ENCODE measurements at places on chromosomes 12 and 14. TPM values are rescaled to one million over a fixed set of nuclear protein-coding genes. Genes with fewer than 3 reads are reported as not detected.

POTEG gene
- 0.11 TPM for total RNA-seq

CPNE8 gene
- 19.1 TPM for total RNA-seq

CCT2 gene
- 90.9 TPM for total RNA-seq

SYT10 gene
- total RNA-seq, result not detected

TAS2R10 gene
- total RNA-seq, result 1.6 TPM

KRT6C gene
- total RNA-seq, result not detected

CCDC91 gene
- 64.0 TPM for total RNA-seq

SVOP gene
- total RNA-seq, result not detected

NEMF gene
- total RNA-seq, result 112 TPM

GRCh38 chr14:71885301-71885700 lies 46.9 kb upstream of the RGS6 start:
- no peak overlapping the region for H3K4me3 ChIP-seq
- no peaks in the 10 kb centered on the region for H3K4me1 ChIP-seq
- no peak for DNase-seq
- no peaks in the 10 kb centered on the region for H3K27me3 ChIP-seq

DNA sequence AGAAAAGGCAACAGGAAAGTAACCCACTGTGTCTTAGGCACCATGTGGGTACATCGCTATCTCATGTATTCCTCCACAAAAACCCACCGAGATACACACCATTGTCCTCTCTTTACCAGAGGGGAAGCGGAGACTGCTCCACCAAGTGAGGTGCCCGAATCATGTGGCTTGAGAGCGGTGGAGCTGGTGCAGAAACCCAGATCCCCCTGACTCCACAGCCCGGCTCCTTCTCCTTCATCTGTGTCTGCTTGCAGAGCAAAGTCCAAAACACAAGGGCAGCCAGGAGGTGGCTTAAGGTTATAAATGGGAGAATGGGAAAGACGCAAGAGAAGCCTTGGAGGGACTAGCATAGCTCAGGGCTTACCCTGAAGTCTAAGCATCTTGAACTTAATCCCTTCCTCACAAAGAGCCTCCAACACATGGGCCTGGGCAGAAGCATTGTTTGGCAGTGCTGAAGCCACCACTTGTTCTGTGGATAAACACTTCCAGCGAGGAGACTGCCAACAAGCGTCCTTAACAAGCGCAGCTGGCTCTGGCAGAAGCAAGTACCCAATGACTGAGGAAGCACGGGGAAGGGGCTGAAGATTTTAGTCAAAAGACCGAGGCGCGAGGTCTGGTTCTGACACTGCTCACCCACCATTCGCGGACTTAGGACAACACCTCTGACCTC lies 83.0 kb downstream of the TTC7B start:
- H3K4me3 ChIP-seq, result no peak overlapping the region
- DNase-seq, result no peak
- H3K27me3 ChIP-seq, result no peaks in the 10 kb centered on the region
- H3K27ac ChIP-seq, result no peak overlapping the region
- H3K4me1 ChIP-seq, result no peaks in the 10 kb centered on the region

GRCh38 chr14:74492776-74493342 lies at the start of gene NPC2:
Gene NPC2, minus strand, starts transcription at chr14:74493305. Its CDS starts 31 bp downstream, at chr14:74493274.
- no peaks in the 10 kb centered on the region for H3K36me3 ChIP-seq
- no peak for DNase-seq
- H3K27me3 ChIP-seq, result no peaks in the 10 kb centered on the region
- H3K27ac ChIP-seq, result peak within 1 kb of the TSS; percentile 99
- H3K4me3 ChIP-seq, result peak within 1 kb of the TSS; percentile 45

DNA sequence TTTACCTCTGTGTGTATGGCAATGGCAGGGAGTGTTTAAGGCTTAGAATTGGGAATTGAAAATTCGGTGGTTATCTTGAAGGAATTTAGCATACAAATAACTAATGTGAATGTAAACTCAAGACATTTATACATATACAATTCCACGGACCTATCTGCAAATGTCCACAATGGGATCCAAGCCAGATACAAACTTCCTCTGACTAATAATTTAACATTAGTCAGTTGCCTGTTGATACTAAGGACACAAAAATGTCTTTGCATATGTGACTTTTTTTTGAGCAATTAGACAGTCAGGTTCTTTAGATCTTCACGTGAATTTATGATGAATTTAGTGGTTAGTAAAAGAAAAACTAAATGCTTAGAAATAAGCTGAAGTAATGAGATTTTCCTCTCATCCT lies 40.5 kb downstream of the ESR2 start:
- DNase-seq, result no peak
- H3K36me3 ChIP-seq, result no peaks in the 10 kb centered on the region
- H3K27ac ChIP-seq, result no peak overlapping the region

DNA sequence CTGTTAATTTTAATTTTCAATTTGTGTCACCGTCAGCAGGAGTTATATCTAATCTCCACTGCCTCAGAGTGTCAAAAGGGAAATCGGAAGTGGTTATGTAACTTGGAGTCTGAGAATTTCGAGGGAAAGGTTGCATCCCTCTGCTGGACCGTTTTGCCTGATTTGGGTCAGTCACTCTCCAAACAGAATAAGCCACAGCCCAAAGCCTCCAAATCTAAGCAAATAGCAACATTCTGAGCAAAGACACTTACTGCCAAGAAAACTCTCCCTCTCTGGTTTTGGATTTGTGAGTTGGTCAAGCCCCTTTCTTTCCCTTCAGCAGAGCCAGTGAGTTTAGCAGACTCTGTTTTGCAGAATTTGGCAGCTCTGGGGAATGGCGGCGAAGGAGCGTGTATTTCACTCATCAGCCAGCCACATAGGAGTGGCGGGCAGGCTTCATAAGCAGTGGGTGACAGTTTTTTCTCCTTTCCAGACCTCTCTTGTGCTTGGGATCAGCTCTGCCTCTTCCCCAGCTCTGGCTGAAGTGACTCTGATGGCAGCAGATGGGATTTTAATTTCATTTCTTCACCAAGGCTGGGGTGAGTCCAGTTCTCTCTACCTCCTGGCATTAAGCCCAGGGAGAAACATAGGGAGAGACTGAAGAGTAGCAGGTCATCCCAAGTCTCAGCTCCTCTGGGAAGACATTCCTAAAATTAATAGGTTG lies 218.7 kb upstream of the NOS1 start:
- peaks cover 31% of the 10 kb centered on the region for H3K4me1 ChIP-seq
- no peaks in the 10 kb centered on the region for H3K36me3 ChIP-seq
- H3K27ac ChIP-seq, result no peak overlapping the region
- no peaks in the 10 kb centered on the region for H3K27me3 ChIP-seq

- H3K4me1 ChIP-seq, result no peaks in the 10 kb centered on the region
- H3K4me3 ChIP-seq, result no peak overlapping the region
- no peak overlapping the region for H3K27ac ChIP-seq
- H3K27me3 ChIP-seq, result no peaks in the 10 kb centered on the region
Observed at GRCh38 chr12:46841891-46842290, 16.1 kb upstream of the SLC38A4 start.

- H3K27me3 ChIP-seq, result no peaks in the 10 kb centered on the region
- peaks cover 88% of the 10 kb centered on the region for H3K4me1 ChIP-seq
- DNase-seq, result peak; percentile 72
- H3K27ac ChIP-seq, result peak overlapping the region; percentile 98
- no peak overlapping the region for H3K4me3 ChIP-seq
Observed at GRCh38 chr12:6222078-6222654, 22.0 kb downstream of the CD9 start.

DNA sequence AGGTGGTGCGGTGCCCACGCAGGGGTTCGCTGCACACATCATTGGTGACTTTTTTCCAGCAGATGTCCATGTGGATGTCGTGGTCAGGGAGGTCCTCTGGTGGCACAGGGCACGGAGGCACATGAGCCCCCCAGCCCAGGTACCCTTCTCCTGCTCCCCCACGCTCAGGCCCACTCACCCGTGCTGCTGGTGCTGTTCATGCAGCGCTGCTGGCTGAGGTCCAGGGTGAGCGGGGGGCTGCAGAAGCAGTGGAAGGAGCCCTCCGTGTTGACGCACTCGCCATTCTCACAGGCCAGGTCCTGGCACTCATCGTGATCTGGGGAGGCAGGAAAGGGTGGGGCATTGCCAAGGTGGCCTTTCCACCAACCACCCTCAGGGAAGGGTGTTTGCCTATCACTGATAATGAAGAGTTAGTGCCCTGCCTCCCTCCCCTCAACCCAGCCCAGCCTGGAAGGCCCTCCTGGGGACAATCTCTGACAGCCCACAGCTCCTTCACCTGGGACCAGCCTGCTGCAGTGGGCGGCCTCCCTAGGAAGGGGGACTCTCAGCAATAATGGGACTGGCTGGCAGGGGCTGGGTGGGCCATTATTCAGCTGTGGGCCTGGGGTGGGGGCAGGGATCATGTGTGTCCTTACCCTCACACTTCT lies 9.8 kb downstream of the ISCA2 start:
- H3K36me3 ChIP-seq, result peaks cover 42% of the 10 kb centered on the region
- H3K27me3 ChIP-seq, result no peaks in the 10 kb centered on the region
- DNase-seq, result no peak
- H3K4me3 ChIP-seq, result no peak overlapping the region
- H3K4me1 ChIP-seq, result peaks cover 7% of the 10 kb centered on the region

DNA sequence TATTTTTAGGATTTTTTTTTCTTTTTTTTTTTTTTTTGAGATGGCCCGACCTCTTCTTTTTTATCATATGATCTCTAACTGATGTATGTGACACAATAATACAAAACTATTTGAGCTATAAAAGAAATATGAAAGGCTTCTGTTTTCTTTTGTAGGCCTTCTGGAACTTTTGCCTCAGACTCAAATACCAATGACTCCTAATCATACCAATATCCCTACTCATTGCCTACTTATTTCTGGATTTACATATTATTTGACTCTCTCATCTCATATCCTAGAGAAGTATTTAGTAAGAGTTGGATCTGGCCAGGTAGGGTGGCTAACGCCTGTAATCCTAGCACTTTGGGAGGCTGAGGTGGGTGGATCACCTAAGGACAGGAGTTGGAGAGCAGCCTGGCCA lies 12.7 kb upstream of the WDR89 start:
- DNase-seq, result no peak
- H3K36me3 ChIP-seq, result no peaks in the 10 kb centered on the region

DNA sequence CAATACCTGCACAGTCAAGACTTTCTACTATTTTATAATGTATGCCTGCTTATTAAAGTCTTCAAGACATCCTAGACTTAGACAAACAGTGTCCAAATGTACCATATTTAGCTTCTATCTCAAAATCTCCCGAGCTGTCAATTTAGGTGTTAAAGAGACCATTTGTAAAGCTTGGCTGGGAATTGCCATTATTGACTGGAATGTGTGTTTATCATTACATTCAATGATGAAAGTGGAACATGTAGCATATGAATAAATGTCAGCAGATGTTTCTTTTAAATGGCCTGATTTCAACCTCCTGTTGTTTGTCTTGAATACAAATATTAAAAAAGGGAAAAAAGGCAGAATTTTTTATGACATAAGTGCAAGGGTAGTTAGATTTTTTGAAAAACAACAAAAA lies 572.3 kb downstream of the PRKD1 start:
- H3K36me3 ChIP-seq, result no peaks in the 10 kb centered on the region
- H3K27me3 ChIP-seq, result no peaks in the 10 kb centered on the region
- no peak overlapping the region for H3K4me3 ChIP-seq

- H3K4me1 ChIP-seq, result no peaks in the 10 kb centered on the region
- H3K36me3 ChIP-seq, result no peaks in the 10 kb centered on the region
- H3K4me3 ChIP-seq, result no peak overlapping the region
Observed at GRCh38 chr14:34354556-34354955, 107.5 kb downstream of the SPTSSA start.

DNA sequence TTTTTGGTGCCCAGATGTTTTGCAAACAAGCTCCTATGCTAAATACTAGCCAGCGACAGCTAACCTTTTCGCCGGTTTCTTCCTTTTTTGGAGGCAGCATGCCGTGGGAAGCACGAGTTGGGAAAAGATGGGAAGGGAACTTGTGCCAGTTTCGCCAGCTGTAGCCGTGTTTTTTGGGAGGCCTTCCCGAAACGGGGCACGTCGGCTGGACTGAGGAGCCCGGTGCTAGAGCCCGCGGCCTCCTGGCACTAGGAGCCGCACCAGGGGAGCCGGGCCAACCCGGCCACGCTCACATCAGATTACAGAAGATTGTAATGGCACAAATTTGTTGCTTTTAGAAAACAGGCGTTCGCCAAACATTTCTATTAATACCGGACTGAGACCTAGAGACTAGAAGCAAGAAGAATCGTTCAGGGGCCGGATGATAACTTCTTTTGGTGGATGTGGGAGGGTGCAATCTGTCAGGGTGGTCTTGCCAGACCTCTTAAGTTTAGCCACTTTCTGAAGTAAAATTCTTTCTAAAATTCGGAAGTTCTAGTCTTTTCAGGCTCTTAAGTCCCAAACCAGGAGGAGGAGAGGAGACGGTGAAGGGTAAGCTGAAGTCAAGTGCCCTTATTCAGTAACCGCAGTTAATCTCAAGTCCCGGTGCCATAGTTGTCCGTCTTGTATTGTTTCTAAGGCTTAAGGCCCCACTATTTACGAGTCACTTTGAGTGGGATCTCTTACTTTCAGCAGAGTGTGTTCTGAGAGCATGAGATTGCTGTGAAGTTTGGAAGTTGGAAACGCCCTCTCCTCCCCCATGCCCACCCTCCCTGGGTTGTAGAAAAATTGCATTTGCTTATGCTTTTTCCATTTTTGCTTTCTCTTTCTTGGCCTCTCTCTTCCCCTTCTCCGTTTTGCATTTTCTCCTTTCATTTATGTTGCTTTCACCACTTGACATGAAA lies 1.3 kb downstream of the RASSF3 start:
- no peaks in the 10 kb centered on the region for H3K36me3 ChIP-seq
- no peak overlapping the region for H3K27ac ChIP-seq
- H3K27me3 ChIP-seq, result no peaks in the 10 kb centered on the region
- H3K4me3 ChIP-seq, result peak overlapping the region; percentile 85
- DNase-seq, result peak; percentile 33
- peaks cover 13% of the 10 kb centered on the region for H3K4me1 ChIP-seq

- no peak for DNase-seq
- H3K4me3 ChIP-seq, result no peak overlapping the region
- H3K36me3 ChIP-seq, result no peaks in the 10 kb centered on the region
- H3K4me1 ChIP-seq, result no peaks in the 10 kb centered on the region
Observed at GRCh38 chr14:58071341-58071740, 80.7 kb downstream of the ARMH4 start.

- no peaks in the 10 kb centered on the region for H3K4me1 ChIP-seq
- H3K4me3 ChIP-seq, result no peak overlapping the region
- H3K36me3 ChIP-seq, result no peaks in the 10 kb centered on the region
- H3K27me3 ChIP-seq, result no peaks in the 10 kb centered on the region
- no peak for DNase-seq
- no peak overlapping the region for H3K27ac ChIP-seq
Observed at GRCh38 chr12:7361265-7361664, 57.4 kb downstream of the ACSM4 start.

GRCh38 chr12:118651487-118651886 lies 275.1 kb downstream of the SUDS3 start:
- no peaks in the 10 kb centered on the region for H3K4me1 ChIP-seq
- H3K36me3 ChIP-seq, result no peaks in the 10 kb centered on the region
- no peaks in the 10 kb centered on the region for H3K27me3 ChIP-seq
- no peak for DNase-seq

DNA sequence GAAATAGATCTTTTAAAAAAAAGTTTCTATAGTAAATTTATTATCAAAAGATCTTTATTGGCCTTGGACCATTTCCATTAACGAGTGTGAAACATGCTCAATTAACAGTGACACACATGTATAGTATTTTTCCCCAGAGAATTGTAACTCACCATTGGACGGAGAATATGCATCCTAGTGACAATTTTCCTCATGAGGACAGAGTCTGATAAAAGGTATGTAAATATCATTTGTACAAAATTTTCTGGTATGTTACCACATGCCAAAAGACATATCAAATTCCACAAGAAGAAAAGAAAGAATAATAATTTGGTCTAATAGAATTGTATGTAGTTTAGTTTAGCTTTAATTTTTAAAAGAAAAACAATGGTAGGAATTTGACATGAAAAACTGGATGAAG lies 1096.0 kb upstream of the FLRT2 start:
- no peaks in the 10 kb centered on the region for H3K36me3 ChIP-seq
- H3K27ac ChIP-seq, result no peak overlapping the region
- no peaks in the 10 kb centered on the region for H3K4me1 ChIP-seq
- H3K27me3 ChIP-seq, result no peaks in the 10 kb centered on the region
- DNase-seq, result no peak
